NB4 (cell line): ENCODE measurements at places on chromosomes 3 and 15.

- no peak for DNase-seq
These were observed 100.8 kb downstream of the SEMA6D start for GRCh38 chr15:47817969-47818548.

DNA sequence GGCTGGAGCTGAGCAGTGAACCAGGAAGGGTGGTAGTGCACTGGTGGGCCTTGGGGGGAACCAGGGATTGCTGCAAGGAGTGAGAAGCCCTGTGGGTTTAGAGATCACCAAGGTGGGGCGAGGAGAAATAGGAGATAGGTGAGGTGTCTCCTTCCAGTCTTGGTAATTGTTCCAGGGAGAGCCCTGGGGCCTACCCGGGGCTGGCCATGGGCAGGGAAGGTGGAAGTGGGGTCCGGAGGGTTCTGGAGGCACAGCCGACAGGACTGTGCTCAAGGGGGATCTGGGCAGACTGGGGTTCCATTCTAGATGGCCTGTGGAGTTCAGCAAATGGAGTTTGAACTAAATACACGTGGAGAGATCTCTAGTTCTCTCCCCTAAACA, 4.5 kb downstream of the CHST13 start:
- no peak for DNase-seq

DNA sequence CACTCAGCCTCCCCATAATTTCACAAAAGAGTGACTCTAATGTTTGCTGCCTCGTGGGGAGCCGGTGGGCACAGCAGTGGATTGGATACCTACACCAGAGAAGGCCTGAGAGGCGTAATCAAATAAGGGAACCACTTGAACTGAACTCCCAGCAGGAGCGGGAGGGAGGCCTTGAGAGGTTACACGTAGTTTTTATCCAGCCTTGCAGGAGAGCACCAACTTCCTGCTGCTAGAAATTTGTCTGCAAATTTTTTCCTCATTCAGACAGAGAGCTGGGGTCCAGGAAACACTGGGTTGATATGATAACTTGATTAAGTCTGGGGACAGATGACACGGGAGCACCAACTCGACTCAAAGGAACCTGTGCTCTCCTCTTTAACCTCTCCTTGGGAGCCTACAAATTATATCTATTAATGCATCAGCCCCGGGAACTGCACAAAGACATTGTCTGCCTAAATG, 69.8 kb downstream of the HES1 start:
- peak; percentile 76 for DNase-seq

- DNase-seq = peak; percentile 76
These were observed 27.7 kb upstream of the DCP1A start for GRCh38 chr3:53375019-53375418.

- DNase-seq = no peak
These were observed 229.0 kb upstream of the SLCO3A1 start for GRCh38 chr15:91624353-91624968.

GRCh38 chr3:127702151-127702578, 29.4 kb downstream of the ABTB1 start:
- no peak for DNase-seq

DNA sequence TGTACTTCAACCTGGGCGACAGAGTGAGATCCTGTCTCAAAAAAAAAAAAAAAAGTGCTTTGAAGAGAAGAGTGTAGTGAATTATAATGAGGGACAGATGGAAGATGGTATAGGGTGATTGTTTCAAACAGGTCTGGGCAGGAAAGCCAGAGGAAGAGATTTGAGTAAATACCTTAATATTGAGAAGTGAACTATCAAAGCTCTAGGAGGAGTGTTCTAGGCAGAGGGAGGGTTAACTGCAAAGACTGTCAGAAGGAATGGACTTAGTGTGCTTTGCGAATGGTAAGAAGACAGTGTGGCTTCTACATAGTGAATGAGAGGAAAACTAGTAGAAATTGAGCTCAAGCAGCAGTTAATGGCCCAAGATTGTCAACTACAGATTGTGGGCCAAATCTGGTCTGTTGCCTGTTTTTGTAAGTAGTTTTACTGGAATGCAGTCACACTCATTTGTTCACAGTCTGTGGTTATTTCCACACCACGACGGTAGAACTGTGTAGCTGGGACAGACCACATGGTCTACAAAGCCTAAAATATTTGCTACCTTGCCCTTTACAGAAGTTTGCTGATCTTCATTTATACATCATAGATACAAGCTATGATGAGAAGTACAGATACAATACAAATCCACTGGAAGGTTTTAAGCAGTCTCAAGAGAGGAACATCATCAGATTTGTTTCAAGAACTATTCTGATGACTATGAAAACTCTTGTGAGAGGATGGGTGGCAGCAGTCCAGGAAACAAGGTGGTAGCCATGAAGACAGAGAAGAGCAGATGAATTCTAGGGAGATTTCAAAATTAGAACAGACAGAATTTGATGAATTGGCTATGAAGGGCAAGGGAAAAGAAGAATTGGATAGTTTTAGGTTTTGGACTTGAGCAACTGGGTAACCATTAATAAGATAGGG, 16.5 kb upstream of the USP50 start:
- DNase-seq = peak; percentile 8

GRCh38 chr3:98809557-98809956, 46.4 kb downstream of the ST3GAL6 start:
- no peak for DNase-seq

DNA sequence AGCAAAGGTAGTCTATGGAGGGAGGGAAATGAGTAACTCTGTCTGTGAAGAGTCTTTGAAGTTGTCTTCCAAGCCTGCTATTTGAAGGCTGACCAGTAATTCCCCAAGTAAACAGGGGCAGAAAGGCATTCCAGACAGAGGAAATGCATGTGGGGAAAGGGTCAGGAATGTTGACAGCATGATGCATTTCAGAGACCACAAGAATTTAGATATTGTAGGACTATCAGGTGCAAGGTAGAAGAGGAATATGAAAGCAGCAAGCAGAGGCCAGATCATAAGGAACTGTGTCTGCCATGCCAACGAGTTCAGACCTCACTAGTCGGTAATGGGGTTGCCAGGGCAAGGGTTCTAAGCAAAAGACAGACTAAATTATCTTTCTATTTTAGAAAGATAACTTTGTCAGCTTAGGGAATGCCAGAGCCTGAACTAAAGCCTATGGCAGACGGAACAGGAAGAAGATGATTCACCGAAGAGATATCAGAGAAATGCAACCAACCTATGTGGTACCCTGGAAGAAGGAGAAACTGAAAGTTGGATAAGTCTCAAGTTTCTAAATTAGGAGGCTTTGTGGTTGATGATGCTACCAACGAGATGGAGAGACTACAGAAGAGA, 327.0 kb upstream of the RORA start:
- no peak for DNase-seq

DNA sequence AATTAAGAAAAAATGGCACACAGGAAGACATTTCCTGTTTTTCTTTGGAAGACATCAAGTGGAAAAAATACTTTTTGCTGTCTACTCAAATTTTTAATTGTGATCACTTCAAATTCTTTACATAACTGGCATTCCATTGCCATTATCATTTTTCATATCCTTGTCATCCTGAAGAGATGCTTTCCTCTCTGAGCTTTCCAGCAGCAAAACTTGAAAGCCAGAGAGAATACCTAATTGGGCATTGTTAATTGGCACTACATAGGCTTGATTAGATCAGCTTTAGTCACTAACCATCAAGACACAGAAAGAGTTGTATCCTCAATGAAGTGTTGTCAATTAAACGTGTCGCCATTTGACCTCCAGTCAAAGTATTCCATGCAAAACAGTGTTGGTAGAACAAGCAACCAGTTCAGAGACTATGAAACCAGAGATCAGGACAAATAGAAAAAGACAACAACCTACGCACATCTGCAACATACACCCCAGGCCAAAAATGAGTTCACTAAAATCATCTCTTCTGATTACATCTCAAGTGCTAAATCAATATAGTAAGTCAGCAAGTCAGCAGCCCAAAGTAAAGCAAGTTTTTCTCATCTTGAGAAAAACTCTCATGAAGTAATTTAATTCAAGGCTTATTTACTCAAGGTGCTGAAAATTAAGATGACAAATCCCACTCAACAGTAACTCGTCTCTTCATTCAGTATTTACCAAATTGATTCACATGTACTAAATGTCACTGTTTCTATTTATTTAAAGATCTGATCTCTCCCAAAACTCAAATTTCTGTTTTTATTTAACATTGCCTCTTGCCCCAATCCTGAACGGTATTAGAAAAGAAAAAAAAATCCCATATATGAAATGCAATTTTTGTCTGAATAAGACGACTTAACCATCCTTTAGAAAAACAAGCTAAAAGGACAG, 123.0 kb downstream of the SUCLG2 start:
- no peak for DNase-seq

GRCh38 chr15:41844814-41845213, 6.2 kb downstream of the PLA2G4B start:
- DNase-seq = no peak

- DNase-seq = no peak
These were observed 283.5 kb downstream of the CHL1 start for GRCh38 chr3:480070-480469.

- DNase-seq = no peak
These were observed 337.8 kb upstream of the NR2E3 start for GRCh38 chr15:71472566-71472965.

GRCh38 chr3:49349348-49350114, 8.6 kb downstream of the GPX1 start:
- DNase-seq = no peak

- DNase-seq = no peak
These were observed 25.1 kb upstream of the LPP start for GRCh38 chr3:188128905-188129304.

DNA sequence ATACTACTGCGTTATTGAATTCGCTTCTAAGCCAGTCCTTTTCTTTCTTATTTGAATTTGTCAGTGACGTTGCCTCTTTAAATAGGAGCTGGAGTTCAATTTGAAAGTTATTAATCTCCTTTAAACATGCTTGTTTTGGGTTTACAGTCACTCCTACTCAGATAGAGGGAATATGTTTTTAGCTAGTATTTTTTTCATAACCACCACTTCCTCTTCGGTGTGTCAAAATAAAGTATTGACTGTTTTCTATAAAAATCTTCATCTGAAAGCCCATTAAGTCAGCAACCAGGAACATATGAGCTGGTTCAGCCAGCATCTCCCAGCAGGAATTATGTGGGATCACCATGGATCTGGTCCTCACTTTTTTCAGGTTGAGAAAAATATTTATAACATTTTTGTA, 772.9 kb downstream of the DIPK2A start:
- no peak for DNase-seq

GRCh38 chr15:67134067-67134838, 68.9 kb downstream of the SMAD3 start:
- no peak for DNase-seq

DNA sequence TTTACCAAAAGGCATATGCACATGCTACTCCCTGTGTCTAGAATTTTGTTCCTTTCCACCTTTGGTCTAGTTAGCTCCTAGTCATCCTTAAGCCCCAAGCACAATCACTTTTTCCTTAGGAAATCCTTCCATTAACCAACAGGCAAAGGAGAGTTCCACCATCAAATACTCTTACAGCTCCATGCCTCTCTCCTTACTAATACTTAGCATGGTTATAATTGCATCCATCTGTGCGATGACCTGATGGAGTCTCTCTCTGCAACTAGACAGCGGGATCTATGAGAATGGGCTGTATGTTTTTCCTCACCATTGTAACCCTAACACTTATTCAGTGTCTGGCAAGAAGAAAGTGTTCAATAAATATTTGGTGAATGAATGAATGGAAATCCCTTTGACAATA, 69.3 kb upstream of the SMAD3 start:
- no peak for DNase-seq

DNA sequence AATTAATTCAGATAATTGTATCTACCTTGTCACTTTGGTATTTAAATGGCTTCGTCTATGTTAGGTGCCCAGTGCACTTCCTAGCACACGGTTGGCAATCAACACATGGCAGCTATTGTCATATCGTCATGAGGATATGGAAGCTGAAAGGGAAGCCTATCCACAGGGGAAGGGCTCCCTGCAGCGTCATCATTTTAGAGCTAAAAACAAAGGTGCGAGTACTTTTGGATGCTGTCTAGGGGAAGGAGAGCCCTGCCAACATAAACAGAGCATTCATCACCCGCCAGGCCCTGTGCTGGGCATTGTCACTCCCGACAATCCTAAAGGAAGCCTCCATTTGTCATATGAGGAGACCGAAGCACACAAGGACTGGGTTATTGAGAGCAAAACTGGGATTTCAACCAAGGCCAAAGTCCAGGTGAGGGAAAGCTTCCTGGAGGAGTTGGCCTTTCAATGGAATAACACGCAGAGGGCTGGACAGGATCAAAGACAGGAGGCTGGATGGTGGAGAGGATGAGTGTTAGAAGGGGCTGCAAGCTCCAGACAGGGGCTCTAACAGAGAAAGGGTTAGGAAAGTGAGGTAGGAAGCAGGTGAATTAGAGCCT, 8.0 kb upstream of the PARL start:
- no peak for DNase-seq

DNA sequence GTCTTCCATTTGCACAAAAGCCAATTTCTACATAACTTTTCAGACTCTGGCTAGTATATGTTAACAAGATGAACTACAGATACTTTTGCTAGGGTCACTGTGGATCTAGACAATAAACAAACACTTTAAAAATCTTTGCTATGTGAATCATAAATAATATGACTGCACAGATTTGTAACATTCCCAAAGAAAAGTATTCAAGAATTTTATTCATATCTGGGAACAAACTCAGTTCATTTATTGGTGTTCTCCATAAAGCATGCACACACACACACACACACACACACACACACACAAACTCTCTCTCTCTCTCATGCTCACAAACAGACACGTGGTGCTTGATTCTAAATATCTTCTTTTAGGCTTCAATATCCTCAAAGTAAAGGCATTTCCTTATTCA, 18.8 kb upstream of the THRB start:
- no peak for DNase-seq

GRCh38 chr3:176206809-176207208, 990.5 kb downstream of the TBL1XR1 start:
- no peak for DNase-seq

DNA sequence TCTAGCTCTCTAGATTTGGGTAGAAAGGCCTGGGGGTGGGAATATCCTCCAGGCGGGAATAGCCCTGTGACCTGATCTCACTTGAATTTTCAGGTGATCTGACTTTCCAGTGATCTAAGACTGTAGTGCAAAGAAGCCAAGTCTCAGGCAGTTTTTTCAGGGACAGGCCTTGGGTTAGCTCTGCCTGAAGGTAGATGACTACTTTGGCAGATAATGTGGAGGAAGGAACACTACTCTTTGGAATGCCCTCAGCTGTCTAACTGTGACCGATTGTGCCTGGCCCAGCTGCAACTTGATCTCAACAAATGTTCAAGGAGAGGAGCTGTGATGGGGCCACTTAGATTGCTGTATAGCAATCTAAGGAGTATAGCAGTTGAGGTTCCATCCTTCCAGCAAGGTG, 193.7 kb downstream of the TCF12 start:
- DNase-seq = no peak
